ENCODE measurements at places on chromosomes 6 and 20.
A peak's percentile ranks its signal among the peaks of the same experiment; 100 is the strongest.

GRCh38 chr6:51738614-51739013 is 348.8 kb downstream of the PKHD1 start:
- DNase-seq: no peak

- DNase-seq: no peak
These were observed 19.7 kb downstream of the SLC17A4 start for GRCh38 chr6:25774120-25774715.

DNA sequence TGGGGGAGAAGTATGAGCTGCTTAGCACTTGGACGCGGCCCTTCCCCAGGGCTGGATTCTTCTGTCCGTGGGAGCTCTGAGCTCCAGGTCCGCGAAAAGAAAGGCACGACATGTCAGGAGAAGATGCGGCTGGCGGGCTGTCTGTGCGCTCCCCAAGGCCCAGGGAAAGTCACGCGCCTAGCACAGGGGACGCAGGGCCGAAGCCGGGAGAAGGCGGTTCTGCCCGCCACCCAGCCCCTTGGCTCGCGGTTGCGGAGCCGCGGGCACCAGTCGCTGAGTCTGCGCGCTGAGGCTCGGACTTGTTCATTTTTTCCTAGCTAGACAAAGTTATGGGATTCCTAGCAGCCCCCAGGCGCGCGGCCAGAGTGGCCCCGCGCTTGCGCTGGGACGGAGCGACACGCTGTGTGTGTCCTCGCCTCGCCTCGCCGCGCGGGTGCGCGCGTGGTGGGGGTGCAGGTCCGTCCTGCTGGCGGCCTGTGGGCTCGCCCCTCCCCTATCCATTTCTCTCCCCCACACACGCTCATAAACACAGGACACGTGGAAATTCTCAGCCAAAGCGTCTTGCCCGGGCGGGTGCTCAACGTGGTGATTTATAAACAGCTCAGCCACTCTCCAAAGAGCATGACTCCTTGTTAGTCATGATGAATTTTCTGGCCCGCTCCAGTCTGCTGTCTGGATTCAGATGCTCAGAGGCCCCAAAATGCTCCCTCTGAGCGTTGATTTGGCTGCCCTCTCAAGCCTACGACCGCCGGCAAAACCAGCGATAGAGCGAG is 1.9 kb upstream of the POU3F2 start:
- no peak for DNase-seq

- DNase-seq: no peak
These were observed 121.2 kb upstream of the UST start for GRCh38 chr6:148625609-148626008.

DNA sequence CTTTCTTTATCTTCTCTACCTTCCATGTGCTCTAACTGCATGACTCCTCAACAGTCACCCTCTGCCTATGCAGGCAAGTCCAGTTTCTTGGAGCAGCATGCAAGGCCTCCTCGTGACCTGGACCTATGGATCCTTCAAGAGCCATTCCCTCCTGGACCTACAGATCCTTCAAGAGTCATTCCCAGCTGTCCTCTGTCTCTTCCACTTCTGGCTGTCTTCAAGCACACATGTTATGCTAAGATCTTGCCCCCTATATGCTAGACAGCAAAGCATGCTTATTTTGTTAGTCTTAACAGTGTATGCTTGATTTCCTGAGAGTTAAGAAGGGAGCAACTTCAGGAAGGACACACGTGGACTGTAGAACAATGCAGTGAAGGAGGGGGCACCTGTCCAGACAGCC is 7.5 kb downstream of the ID4 start:
- DNase-seq: no peak

DNA sequence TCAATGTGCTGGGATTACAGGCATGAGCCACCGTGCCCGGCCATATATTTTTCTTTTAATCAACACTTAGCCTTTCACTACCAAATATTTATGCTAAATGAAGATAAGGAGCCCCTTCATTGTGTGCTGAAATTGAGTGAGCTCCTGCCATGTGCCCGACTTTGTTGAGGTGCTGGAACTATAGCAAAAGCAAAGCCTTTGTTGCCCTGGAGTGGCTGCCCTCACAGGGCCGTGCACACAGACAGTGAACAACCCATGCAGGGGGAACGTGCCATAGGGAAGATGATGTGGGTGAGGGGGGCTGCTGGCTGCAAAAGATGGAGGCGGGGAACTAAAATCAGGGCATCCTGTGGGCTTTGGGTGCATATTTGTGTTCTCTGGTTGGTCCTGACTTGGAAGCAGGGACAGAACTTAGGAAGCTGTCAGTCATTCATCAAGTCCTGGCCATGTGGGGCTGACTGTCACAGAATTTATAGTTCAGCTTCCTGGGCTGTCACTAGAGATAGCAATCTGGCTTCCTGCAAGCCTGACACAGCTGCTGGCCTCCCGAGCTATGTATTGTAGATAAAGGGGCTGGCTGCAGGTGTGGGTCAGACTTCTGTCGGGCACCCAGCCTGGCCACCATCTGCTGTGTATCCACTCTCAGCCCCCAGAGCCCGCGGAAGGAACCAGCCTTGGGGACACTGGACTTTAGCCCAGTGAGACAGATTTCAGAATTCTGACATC is 56.8 kb upstream of the MPC1 start:
- no peak for DNase-seq

DNA sequence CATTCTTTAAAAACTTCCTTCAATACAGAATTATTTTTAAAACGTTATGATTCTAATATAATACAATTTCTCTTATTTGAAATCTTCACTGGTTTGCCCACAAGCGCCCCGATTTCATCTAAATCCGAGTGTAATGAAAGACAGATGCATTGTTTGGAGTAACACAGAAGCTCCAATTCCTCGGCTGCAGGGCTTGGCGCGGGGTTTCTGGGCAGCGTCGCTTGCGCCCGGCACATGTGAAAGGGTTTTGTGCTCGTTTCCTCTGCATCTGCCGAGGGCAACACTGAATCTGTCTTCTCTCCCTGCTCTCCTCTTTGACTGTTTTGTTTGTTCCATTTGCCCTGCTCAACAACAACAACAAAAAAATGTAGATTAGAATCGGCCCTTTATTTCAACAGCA is 248.6 kb upstream of the QKI start:
- no peak for DNase-seq

GRCh38 chr6:158009114-158009891 is 27.6 kb downstream of the SYNJ2 start:
- peak; percentile 17 for DNase-seq

DNA sequence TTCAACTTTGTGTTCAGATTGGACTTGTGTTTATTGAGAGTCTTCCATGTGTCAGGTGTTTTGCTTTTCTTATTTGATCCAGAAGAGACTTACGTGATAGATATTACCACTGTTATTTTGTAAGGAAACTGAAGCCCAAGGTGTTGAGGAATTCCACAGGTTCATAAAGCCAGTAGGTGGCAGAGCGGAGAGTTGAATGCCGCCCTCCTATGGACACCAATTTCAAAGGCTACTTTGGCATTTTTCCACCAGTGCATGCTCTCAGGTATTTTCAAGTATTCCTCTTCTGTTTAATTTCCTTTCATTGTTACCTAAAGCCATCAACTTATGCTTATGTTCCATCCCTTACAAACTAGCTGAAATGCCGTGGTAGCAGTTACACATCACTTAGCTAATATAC is 14.0 kb upstream of the COL10A1 start:
- DNase-seq: no peak

- DNase-seq: no peak
These were observed 156.7 kb upstream of the PMEPA1 start for GRCh38 chr20:57866250-57867106.

DNA sequence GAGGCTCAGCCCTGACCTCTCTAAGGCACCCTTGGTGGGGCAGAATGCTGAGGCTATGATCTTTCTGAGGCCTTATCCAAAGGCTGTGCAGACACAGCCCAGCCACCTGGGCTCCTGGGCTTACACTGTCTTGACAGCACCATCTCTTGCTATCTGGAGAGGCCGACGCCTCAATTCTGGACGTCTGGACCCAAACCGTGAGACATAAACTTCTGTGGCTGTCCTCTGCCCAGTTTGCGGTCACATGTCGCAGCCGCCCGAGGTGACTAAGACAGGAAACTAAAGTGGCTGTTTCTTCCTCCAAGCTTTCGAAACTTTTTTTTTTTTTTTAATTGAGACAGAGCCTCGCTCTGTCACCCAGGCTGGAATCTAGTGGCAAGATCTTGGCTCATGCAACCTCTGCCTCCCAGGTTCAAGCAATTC is 49.3 kb downstream of the PRR18 start:
- DNase-seq: no peak

GRCh38 chr6:135030056-135030473 is 24.6 kb downstream of the HBS1L start:
- no peak for DNase-seq

DNA sequence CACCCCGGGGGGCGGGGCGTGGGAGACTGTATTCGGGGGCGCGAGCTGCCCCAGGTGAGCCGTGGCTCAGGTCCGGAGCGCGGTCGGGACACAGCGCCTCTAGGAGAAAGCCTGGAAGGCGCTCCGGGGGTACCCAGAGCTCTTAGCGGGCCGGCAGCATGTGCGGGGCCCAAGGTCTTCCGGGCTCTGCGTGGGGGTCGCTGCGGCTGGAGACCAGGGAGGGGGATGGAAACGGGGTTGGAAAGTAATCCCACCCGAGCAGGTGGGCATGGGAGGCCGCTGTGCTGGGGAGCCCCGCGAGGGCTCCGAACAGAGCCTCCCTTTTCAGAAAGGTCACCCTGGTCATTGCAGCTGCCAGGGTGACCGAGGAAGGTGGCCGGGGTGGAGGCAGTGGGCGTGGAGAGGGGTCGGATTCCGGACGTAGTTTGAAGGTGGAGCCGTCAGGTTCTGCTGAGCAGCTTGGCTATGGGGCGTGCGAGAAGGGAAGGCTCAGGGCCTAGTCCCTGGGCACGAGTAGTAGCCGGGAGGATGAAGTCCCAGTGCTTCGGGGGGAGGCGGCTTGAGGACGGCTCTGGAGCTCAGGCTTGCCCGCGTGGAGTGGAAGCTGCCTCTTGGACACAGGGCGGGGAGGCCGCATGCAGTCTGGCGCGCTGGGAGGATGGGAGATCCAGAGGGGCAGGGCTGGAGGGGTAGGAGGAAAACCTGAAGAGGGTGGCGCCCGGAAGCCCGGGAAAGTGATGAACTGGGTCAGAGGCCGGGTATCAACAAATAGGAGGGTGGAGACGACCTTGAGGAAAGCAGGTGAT is at the start of gene SIRT5:
SIRT5 (plus strand) TSS at position 31 of the 806 bp plus-strand sequence. CDS start 9,510 bp downstream, outside the sequence.
- peak; percentile 58 for DNase-seq

GRCh38 chr6:106082735-106083398 is 3.3 kb upstream of the PRDM1 start:
- no peak for DNase-seq

GRCh38 chr6:149725785-149726184 is 7.9 kb upstream of the LATS1 start:
- DNase-seq: no peak

GRCh38 chr20:64236137-64237088 is 19.1 kb upstream of the PCMTD2 start:
- DNase-seq: no peak

All from T-helper 9 cell (primary cell).